ENCODE measurements at places on chromosomes 3 and 15. TPM values are rescaled to one million over a fixed set of nuclear protein-coding genes. Genes with fewer than 3 reads are reported as not detected.

GRCh38 chr3:127711896-127712295, 39.1 kb downstream of the ABTB1 start:
- H3K4me3 ChIP-seq: no peak overlapping the region
- H3K4me1 ChIP-seq: peaks cover 35% of the 10 kb centered on the region
- H3K27me3 ChIP-seq: no peaks in the 10 kb centered on the region

Gene TNFSF10
- total RNA-seq: 36.4 TPM

- no peak overlapping the region for H3K27ac ChIP-seq
- H3K4me1 ChIP-seq: peaks cover 14% of the 10 kb centered on the region
- no peak overlapping the region for H3K4me3 ChIP-seq
- DNase-seq: no peak
- no peaks in the 10 kb centered on the region for H3K36me3 ChIP-seq
Measured at GRCh38 chr3:175005881-175006280, 146.7 kb downstream of the NAALADL2 start.

GRCh38 chr3:194584866-194585265, 48.4 kb downstream of the TMEM44 start:
- H3K4me1 ChIP-seq: peaks cover 13% of the 10 kb centered on the region
- no peaks in the 10 kb centered on the region for H3K27me3 ChIP-seq
- H3K27ac ChIP-seq: no peak overlapping the region

DNA sequence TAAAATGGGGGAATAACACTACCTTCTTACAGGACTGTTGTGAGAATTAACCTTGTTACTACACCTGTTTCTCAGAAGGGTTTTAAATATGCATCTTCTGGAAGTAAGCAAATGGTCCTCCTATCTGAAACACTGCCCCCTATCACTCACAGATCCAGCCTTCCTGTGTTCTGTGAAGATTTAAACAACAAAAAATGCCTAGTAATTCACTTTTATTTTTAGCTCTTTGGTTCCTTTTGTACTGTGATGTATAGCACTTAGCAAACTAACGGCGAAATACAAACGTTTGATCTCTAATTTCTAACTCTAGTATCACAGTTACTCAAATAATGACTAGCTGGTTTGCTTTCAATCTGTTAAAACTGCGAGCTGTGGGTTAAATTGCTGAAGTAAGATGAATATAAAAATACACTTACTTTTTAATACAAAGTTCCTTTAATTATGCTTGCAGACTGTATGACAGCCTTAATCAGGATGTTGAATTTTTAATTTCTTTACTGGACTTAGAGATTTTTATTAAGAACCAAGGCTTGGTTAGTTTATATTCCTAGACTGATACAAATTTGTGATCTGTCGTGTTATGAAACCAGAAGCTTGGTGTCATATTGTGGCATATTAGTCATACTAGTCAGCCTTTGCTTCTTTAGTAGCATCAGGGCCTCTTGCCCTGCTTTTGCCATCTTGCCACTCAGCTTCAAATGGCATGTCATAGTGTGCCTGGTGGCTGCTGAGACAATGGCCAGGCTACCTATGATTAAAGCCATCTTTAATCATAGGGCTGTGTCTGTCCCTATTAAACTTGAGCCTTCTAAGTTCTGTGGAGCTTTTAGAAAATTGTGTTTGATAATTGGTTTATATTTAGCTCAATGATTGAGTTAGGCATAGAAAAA, 9.2 kb downstream of the EIF3J start:
- no peaks in the 10 kb centered on the region for H3K36me3 ChIP-seq
- no peak overlapping the region for H3K27ac ChIP-seq
- H3K27me3 ChIP-seq: no peaks in the 10 kb centered on the region
- DNase-seq: no peak
- H3K4me3 ChIP-seq: no peak overlapping the region

DNA sequence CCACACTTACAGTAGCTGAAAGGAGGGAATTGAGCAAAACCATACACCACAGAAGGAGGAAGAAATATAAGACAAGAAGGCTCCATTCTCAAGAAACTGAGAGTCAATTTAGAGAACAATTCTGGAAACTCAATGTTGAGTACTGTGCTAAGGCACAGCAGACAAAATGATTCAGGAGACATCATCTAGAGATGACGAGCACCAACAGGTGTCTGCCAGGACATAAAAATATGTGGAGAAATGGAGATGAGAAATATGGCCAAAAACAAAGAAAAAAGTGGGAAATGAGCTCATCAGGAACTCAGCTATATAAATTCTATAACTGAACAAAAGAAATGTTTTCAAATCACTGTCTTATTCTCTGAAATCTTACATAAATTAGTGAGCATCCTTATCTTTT, 343.7 kb downstream of the ERC2 start:
- no peaks in the 10 kb centered on the region for H3K27me3 ChIP-seq
- no peak for DNase-seq
- H3K27ac ChIP-seq: no peak overlapping the region
- no peak overlapping the region for H3K4me3 ChIP-seq
- no peaks in the 10 kb centered on the region for H3K4me1 ChIP-seq
- H3K36me3 ChIP-seq: no peaks in the 10 kb centered on the region

DNA sequence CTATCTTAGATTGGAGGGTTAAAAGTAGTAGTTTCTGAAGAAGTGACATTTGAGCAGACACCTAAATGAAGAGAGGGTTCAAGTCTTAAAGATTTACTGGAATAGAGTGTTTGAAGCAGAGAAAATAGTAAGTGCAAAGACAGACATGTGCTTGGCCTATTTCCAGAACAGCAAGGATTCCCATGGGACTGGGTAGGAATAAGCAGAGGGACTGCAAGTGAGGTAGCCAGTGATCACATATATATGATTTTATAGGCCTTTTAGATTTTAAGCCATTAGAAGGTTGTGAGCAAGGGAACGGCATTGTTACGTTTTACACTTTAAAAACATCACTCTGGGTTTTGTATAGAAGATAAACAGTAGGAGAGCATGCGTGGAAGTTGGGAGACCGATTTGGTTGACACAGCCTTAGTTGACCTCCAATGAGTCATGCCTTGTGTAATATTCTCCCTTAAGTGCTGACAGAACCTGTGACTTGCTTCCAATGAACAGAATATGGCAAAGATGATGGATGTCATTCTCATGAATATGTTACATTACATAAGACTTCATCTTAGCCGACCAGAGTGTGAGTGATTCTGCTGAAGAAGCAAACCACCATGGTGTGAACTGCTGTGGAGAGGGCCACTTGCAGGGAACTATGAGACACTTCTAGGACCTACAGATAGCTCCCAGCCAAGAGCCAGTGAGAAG, 37.1 kb upstream of the SLC4A7 start:
- no peaks in the 10 kb centered on the region for H3K27me3 ChIP-seq
- H3K4me3 ChIP-seq: no peak overlapping the region
- H3K27ac ChIP-seq: peak overlapping the region; percentile 83
- no peaks in the 10 kb centered on the region for H3K4me1 ChIP-seq

Gene GALK2
- total RNA-seq: 23.3 TPM

Measured in sigmoid colon (tissue), 7 donors.